Stimulated activated CD4-positive, alpha-beta T cell treated with anti-CD3 and anti-CD28 coated beads, Interleukin-1b, Interleukin-23, amount 100 ng/mL, for 1 hour (primary cell): ENCODE measurements at places on chromosomes 2 and 18.

DNA sequence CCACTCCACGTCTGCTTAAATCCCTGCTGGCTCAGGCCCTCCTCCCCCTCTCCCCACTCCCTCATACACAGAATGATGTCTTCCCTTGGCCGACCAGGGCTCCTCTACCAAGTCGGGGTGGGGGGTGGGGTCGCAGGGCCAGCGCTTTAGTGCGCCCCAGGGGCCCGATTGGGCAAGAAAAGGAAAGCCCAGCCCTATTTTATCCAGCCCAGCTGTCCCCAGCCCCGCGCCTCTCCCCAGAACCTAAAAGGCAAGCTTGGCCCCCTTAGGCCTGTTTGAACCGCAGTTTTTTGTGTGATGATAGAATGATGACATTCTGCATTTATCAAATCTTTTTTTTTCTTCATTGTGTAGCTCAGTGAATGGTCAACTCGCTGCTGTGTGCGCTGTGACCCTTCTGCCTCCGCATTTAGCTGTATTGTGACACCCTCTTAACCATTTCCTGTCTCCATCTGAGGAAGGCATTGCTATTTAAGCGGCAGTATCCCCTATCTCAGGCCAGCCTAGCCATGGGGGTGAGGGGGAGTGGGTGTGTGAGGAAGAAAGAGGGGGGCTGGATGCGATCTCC, 231.4 kb downstream of the HAUS1 start:
- DNase-seq = no peak

DNA sequence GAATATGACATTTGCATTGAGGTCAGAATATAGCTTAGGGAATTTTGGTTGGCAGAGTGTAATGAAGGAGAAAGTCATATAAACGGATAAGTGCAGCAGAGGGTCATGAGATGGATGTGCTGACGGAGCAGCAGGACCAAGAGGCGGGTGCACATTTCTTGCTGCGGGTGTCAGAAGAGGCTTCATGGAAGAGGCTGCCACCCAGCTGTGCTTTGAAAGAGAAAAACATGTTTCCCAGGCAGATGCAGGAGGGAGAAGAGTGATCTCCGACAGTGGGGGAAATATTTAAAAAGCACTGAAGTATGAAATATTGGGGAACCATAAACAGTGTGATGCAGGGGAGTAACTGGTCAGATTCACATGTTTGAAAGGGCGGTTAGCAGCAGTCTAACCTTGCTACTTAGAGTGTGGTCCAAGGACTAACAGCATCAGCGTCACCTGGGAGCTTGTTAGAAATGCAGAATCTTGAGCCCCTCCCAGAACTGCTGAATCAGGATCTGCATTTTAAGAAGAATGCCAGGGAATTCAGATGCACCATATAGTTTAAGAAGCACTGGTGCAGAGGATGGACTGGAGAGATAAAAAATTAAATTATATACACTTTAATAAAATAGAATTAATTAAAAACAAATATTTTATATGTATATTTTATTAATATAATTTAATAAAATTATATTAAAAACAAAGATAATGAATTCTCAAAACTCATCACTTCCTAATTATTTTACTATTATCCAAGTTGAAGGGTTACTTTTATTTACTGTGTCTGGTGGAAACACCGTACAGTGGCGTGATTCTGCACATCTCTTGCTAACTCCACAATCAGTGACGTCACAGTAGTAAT, 36.1 kb upstream of the SCYGR1 start:
- no peak for DNase-seq

DNA sequence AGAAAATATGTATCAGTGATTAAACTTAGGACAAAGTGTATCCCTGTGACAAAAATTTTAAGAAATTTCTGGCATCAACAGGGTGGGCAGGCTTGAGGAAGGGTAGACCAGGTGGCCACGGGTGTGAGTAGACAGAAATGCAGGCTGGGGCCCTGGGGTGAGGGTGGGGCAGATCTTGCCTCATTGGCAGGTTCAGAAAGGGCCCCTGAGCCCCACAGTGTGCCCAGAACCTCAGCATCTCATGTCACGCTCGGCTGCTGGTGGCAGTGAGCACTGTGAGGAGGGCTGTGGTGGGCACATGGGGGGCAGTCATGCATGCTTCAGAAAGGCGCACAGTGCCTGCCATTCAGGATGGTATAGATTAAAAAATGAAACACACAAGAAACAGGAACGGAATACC, 7.6 kb upstream of the ASB18 start:
- DNase-seq = no peak

DNA sequence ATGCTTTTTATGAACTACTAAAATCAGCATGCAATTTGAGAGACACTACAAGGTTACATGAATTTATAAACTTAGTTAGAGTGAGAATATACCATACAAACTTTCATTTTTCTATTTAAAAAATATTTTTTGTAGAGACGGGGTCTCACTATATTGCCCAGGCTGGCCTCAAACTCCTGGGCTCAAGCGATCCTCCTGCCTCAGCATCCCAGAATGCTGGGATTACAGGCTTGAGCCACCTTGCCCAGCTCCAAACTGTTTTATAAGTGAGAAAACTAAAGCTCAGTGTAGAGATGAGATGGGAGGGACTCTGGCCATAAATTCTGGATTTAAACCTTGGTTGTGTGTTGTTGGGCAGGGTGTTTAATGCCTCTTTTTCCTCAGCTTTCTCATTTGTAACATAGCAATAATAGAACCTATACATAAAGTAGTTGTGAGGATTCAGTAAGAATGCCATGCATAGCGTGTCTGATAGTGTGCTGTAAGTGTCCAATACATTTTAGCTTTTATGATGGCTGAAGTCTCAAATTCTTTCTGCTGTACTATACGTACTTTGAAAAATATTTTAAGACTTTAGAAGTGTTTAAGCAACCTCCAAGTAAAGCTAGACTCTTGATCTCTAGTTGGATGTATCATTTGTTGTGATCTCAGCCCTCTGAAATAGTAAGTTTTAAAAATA, 9.7 kb downstream of the CAB39 start:
- DNase-seq = no peak

DNA sequence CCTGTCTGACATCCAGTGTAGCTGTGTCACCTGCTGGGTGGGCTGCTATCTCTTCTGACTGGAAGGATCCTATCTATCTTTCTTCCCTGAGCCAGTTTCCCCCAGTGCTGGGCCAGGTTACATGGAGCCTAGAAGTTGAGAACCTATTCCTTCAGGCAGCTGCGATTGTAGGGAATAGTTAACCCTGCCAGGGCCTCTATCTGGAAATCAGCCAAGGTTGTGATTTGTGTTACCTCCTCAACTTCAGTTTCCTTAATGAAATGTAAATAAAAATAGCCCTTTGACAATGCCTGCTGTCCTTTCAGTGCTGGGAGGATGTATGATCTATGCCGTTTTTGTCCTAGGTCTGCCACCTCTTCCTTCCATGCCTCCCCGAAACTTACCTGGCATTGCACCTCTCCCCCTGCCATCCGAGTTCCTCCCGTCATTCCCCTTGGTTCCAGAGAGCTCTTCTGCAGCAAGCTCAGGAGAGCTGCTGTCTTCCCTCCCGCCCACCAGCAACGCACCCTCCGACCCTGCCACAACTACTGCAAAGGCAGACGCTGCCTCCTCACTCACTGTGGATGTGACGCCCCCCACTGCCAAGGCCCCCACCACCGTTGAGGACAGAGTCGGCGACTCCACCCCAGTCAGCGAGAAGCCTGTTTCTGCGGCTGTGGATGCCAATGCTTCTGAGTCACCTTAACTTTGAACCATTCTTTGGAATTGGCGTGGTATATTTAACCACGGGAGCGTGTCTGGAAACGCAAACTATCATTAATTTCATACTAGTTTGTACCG, 36.6 kb downstream of the GORASP2 start:
- DNase-seq = no peak

- DNase-seq = no peak
Measured at GRCh38 chr2:25617948-25618646, 55.3 kb downstream of the DTNB start.

GRCh38 chr2:70300771-70301343, 1.0 kb downstream of the FAM136A start:
- DNase-seq = no peak

GRCh38 chr2:240703417-240704341, 12.0 kb downstream of the AQP12A start:
- no peak for DNase-seq

GRCh38 chr2:181697126-181697525, 16.8 kb upstream of the NEUROD1 start:
- no peak for DNase-seq

GRCh38 chr18:56468396-56468795, 170.0 kb downstream of the TXNL1 start:
- DNase-seq = no peak

DNA sequence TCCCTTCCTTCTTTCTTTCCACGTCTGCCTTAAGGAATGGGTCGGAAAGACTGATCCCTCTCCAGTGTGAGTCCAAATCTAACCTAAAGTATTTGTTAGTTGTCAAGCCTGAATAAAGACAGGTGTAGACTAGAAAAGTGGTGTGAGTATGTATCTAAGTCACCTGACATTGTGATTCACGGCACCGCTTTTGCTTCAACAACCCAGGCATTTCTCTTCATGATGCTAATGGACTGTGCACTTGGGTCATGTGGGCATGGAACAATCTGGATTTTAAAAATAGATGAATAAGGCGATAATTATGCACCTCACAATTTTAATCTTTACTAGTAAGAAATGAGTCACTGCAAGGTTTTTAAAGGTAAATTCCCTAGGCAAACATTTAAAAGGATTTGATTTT, 107.5 kb downstream of the LIPG start:
- no peak for DNase-seq

DNA sequence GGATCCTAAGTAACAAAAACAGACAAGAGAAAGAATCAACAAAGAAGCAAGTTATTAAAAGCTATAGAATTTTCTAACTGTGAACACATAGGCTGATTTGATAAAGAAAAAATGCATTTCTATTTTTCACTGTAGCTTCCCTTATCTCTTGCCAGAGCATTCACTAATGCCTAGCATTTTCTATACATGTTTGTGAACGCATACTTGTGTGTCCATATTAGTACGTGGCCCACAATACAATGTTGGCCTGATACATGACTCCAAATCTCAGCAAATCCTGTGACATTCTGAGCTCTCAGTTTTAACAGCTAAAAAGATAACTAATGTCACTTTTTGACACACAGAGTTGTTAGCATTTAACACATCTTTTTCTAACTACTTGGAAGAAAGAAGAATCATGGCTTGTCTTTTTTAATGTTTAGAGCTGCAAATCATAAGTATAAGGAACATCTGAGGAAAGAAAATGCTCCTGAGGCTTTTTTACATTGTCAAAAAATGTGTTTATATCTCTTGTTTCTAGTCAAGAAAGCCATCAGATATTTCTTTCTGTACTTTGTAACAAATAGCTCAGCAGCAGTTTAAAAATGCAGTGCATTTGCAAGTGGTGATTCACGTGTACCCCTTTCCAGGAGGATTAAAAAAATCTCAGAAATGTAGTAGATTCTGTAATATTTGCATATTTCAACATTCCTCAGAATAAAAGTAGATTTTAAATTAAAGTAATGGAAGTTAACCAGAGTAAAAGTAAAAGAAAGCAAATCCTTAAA, 1646.8 kb upstream of the TMEFF2 start:
- no peak for DNase-seq

DNA sequence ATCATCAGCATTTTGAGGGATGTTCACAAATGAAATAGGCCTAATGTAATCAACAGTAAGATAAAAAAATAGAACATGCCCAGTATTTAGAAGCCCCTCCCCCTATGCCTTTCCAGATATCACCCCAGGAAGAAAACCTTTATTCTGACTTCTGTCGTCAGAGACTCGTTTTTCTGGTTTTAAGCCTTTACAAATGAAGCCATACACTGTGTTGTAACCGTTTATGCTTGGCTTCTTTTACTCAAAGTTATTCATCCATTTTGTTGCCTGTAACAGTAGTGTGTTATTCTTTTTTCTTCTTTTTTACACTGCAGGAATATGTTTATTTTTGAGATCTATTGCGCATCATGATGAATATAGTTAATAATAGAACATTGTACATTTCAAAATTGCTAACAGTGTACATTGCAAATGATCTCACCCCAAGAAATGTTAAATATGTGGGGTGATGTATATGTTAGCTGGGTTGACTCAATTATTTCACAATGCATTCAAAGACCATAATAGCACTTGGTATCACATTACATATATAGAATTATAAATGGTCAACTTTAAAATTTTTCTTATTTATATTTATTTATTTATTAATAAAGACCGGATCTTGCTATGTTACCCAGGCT, 28.1 kb upstream of the PNPT1 start:
- DNase-seq = no peak

- no peak for DNase-seq
Measured at GRCh38 chr2:48278590-48278989, 251.4 kb upstream of the STON1 start.

DNA sequence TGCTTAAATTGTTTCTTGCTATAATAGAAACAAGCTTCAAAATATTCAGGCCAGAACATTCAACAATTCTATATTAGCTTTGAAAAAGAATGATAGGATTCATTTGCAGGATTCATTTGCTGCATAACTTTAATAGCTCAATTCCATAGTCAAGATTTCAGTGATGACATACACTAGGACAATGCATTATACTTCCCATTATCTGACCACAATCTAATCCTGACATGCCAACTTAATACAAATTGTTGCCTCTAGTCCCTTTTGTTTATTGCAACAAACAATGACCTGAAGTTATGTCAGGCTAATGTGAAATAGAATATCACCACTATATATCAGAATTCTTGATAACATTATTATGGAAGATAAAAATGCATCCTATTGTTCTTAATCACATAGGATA, 169.4 kb downstream of the DNAH7 start:
- no peak for DNase-seq

DNA sequence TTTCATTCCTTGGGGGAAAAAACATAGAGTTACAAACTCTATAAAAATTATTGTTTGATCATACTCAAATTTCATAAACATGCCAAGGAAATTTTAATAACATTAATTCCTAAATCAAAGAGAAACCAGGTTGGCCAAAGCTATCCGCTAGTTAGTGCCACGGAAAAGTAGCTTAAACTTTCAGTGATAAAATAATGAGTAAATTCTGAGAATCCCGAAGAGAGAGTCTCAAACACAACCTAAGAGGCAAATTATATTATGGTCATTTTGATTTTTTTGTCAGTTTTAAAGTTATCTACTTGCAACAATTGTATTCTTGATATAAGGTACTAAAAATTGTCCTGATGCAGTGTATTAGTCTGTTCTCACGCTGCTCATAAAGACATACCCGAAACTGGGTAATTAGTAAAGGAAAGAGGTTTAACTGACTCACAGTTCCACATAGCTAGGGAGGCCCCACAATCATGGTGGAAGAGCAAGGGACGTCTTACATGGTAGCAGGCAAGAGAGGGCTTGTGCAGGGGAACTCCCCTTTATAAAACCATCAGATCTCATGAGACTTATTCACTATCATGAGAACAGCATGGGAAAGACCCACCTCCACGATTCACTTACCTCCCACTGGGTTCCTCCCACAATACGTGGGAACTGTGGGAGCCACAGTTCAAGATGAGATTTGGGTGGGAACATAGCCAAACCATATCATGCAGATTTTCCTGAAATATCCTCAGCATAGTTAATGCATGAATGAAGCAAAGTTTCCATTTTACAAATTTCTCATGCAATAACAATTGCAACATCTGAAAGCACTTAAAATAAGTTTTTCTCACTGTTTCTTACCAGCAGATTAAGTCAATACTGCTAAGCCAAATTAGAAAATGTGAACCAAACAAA, 205.9 kb upstream of the STK17B start:
- DNase-seq = no peak

GRCh38 chr2:151410485-151410834, 758 bp downstream of the RIF1 start:
- DNase-seq = no peak

GRCh38 chr18:676069-676468, 18.6 kb downstream of the TYMS start:
- DNase-seq = no peak

- no peak for DNase-seq
Measured at GRCh38 chr18:68779169-68779568, 18.7 kb upstream of the CCDC102B start.

- DNase-seq = no peak
Measured at GRCh38 chr18:7696780-7697179, 129.7 kb downstream of the PTPRM start.
